Activated CD4-positive, alpha-beta T cell treated with anti-CD3 and anti-CD28 coated beads, Interleukin-2, amount 10 ng/mL, durations not matched to agents 7 days and 5 days (primary cell): ENCODE measurements at places on chromosomes 1 and 21.

DNA sequence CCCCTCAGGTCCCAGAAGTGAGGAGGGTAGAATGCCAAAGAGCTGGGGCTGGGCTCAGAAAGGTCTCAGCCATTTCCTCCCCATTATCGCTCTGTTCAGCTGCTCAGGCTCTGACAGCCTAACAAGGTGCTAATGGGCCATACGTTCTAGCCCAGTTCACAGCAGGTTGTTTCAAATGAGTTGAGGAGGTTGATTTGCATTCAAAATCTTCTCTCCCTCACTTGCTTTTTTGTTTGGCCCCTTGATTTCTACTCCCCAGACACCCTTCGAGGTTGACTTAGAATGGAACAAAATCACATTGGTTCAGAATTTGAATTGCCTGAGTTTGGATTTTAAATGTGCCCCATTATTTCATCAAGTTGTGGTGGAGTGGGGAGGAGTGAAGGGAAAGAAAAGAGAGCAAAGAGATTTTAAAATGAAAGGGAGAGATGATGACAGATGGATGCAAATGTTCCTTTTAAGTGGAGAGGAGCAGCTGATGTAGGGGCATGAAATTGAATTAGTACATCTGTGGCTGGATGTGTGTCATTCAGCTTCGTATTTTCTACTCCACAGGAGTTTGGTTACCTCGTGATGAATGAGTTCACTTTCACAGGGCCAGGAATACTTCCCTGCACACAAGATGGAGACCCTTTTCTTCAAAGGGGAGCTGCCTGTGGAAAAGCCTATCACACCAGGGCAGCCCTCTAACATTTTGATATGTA is 425.8 kb upstream of the CAMK1G start:
- no peak for DNase-seq

DNA sequence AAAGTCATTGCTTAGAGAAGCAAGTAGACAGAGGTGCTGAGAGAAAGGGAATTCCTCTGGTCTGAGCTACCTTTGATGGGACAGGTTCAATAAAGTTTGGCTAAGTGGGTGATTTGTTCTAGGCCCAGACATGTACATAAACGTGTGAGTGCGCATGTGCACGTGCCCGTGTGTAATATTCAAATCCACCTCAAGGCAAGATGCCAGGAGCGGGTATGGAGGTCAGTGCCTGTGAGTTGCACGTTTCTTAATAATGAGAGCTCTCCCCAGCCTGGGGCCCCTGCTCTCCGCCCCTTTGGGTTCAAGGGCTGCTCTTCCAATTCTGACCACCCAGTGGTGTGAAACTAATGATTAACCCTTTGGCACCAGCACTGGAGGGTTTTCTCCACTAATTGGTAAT is 53.8 kb upstream of the LMO4 start:
- no peak for DNase-seq

- peak; percentile 42 for DNase-seq
Observed at GRCh38 chr1:151984313-151984956, 9.2 kb downstream of the S100A10 start.

GRCh38 chr1:89545264-89546038 is 20.8 kb downstream of the LRRC8B start:
- DNase-seq, result peak; percentile 16

DNA sequence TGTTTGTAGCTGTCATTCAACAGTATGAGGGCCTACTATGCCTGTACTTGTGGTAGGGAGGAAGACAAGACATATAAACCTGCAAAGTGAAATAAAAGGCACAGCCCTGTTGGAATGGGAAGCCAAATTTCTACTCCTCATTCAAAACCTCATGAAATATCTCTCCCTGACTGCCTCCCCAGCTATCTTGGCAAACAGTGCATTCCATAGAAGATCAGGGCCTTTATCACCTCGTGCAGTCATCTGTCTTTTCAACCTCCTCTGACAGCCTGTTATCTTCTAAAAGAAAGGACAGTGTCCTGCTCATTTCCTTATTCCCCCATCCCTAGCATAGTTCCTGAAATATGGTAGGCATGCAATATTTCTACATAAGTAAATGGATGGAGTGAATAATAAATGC is 71.0 kb downstream of the SH3GLB1 start:
- no peak for DNase-seq

DNA sequence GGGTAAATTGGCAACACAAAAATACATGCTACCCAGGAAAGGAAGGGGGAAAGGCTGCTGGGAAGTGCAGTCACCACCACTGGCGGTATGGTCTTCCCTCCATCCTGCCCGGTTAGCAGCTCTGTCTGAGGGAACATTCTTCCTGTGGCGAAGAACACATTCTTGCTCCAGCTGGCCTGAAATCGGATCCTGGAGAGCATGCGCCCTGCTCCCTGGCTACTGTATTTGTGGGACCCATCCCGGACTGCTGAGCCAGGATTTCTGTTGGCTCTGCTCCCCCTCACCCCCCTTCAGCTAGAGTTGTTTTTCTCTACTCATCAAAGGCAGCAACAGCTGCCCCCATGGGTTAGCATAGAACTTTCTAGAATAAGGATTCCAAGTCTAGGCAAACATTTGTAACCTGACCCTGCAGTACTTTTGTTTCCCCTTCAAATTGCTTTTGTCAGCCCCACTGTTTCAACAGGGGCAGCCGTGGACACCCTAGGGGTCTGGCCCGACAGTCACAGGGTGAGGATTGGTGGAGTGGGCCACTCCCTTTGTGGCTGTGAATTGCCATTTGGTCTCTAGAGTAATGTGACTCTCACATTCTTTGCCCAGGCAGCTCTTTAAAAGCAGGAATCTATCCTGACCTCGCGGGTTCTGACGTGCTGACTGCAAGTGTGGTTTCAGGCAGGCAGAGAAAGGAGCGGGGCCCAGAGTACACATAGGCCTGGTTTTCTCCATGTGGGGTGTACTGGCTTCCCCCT is 157.7 kb downstream of the TOMM20 start:
- no peak for DNase-seq

DNA sequence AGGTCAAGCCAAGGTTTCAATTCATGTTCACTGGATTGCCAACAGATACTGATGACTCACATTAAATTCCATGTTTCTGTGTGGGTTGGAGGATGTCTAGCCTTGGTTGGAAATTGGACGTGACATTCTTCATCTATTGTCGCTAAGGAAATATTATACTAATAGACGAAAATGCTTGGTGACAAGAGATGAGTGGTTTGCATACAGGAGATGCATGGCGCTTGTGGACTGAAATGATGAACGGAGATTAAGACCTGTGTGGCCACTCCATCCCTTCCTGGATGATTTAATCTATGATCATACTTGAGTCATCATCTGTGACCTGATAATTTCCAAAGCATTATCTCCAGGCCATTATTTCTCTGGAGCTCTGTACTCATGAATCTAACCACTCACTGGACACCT is 97.0 kb upstream of the CD34 start:
- DNase-seq, result no peak

GRCh38 chr1:150613061-150613920 is 16.1 kb downstream of the ENSA start:
- DNase-seq, result peak; percentile 49

DNA sequence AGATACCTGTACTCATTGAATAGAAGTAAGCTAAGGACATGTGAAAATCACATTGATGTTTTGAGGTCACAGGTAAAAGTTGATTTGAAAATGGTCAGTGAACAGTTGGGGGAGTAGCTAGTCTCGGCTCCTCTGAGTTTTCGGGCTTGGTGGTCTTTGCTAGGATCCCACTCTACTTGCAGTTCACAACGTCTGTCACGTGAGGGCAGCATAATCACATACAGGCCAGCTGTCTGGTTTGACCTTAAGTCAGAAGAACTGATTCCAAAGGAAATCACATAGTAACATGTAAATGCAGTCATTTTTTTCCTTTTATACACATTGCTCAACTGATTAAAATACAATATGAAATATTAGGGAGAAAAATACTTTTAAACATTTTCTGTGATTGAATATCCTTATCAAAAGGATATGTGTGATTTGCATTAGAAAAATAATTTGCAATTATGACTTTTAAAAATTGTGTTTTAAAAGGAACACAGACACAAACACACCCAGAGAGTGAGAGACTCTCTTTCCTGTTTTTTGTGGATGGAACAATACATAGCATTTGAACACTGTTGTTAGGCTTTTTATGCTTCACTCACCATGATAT is 21.8 kb upstream of the PDC start:
- DNase-seq, result peak; percentile 65

GRCh38 chr1:178388418-178389145 is 108.2 kb downstream of the CLEC20A start:
- no peak for DNase-seq

DNA sequence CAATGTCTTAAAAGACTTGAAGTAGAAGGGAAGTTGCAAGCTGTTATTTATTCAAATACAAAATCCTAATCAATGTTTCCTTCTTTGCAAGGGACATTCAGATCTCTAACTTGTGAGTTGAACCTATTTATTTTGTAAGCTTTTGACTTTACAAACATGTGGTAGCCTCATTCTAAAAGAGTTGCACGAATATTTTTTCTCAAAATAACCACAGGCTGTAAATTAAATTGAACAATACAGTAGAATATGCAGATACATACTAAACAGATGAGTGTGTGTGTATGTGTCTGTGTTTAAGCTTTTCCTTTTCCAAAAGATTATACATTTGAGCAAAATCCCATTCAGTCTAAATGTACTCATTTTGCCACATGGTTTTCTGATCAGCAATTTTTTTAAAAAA is 4.8 kb upstream of the DYNLT5 start:
- no peak for DNase-seq

GRCh38 chr1:162666006-162666645 is 33.9 kb downstream of the DDR2 start:
- DNase-seq, result no peak

GRCh38 chr1:177444997-177445746 is 274.4 kb downstream of the BRINP2 start:
- DNase-seq, result no peak

- DNase-seq, result no peak
Observed at GRCh38 chr1:40310983-40311642, 6.0 kb downstream of the COL9A2 start.

GRCh38 chr1:6460301-6461050 is 5.5 kb downstream of the TNFRSF25 start:
- DNase-seq, result peak; percentile 90

DNA sequence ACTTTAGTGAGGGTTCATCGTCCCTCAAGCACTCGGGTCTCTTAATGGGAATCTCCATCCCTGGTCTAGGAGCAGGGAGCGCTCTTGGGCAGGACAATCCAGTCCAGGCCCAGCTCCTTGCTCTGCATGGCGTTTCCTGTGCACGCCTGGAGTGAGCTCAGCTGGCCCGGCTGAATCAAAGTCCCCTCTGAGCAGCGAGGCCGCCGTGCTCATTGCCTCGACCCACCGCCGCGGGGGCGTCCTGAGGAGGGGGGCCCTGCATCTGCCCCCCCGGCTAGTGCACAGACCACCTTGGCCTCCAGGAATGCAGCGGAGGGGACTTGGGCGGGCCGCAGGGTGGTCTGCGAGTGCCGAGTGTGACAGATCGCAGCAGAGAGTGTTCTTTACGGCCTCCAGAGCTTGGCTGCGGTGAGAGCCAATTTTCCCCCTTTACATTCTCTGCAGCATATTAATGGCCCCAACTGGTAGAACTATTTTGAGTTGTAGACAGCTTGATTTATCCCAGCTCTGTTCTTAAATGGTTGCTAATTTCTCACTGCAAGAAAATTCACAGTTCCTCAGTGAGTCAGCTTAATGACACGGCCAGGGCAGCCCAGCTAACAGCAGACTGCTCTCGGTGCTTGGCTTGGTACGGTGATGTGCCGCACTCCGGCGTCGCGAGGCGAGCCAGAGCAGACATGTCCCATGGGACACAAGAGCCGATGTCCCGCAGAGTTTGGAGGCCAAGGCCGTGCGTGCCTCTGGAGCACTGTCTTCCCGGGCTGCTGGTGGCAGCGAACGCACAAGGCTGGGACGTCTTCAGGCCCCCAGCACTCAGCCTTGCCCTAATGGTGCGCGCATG is 39.8 kb downstream of the SNAP47 start:
- DNase-seq, result no peak

DNA sequence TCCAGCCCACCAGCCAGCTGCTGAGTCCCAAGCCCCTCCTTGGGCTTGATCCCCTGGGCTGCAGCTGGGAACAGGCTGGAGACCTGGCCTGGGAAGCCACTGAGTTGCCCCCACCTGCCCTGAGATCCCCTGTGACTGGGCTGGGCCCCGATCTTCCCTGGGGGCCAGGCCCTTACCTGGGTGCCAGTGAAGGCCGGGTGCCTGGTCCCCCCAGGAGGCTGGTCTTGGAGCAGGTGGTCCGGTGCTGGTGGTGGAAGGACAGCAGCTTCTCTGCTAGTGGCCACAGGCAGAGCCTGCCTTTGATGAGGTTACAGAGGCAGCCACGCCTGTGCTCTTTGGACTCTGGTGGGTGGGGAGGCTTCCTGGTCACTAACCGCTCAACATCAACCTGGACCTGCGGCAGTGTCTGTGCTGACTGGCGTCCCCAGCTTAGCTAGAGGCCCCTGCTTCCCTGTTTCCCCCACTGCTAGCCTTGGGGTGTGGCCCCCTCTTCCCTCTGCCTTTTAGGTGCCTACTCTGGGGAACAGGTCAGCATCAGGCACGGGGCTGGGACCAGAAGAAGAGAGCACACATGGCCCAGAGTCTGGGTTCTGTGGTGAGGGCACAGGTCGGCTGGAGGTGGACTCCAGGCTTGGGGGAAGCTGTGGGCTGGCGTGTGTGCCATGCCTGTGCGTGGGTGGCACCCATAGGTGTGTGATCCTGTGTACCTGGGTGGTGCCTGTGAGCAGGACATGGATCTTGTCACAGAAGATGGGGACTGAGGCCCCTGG is at the start of gene EPS8L3:
EPS8L3 (minus strand) TSS at position 278 of the 770 bp plus-strand sequence. CDS start 2,174 bp downstream, outside the sequence.
- no peak for DNase-seq

GRCh38 chr1:20248971-20249612 is 41.6 kb upstream of the VWA5B1 start:
- peak; percentile 48 for DNase-seq

DNA sequence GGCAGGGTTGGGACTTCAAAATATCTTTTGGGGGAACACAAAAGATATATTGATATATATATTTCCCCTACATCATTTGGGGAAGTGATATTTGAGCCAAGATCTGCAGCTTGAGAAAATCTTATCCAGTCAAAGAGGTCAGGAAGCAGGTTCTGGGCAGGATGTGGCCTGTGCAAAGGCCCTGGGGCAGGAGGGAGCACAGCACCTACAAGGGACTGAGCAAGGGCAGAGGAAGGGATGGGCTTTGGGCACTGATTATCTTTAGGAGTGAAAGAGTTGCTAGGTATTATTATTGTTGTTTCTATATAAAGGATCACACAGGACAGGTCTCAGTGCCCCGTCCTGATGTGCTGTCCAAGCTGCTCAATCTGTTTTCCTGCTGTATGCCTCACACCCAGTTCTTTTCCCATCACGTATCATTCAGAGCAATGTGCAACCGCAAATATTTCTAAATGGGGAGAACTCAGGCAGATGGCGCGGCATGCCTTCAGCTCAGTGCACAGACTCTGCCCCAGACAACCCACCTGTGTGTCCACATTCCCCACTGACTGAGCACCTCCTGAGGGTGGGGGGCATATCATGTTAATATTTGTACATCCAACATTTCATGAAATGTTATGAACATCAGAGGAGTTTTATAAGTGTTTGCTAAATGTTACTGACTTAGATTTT is 28.1 kb upstream of the GPR137B start:
- DNase-seq, result no peak

DNA sequence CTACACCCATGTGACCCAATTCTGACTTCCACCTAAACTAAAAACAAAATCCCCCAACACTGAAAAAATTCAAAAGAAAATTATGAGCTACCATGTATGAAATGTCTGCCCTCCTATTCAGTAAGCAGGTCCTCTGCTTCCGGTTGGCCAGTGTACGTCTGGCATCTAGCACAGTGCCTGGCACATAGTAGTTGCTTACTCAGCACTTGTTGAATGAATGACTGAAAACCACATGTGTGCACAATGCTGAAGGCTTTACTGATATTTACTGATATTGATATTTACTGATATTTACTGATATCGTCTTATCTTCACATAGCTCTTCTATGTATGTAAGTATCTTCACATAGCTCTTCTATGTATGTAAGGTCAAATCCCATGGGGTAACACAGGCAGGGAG is 642.2 kb downstream of the SMYD3 start:
- DNase-seq, result no peak
